Heart left ventricle (tissue), 16 donors: ENCODE measurements at places on chromosomes 16 and 17. TPM values are rescaled to one million over a fixed set of nuclear protein-coding genes. Genes with fewer than 3 reads are reported as not detected.

STX4 gene
- 50.5 TPM for polyA plus RNA-seq

BIRC5 gene
- 0.11 TPM for polyA plus RNA-seq

CACNG5 gene
- polyA plus RNA-seq: not detected

ITGAL gene
- polyA plus RNA-seq: 0.47 TPM

NPIPA3 gene
- 4.0 TPM for polyA plus RNA-seq

GRAPL gene
- polyA plus RNA-seq: 2.0 TPM
